Glutamatergic neuron (in vitro differentiated cells): ENCODE measurements at places on chromosomes 4 and X.

GRCh38 chr4:52954560-52955170, 92.5 kb downstream of the RASL11B start:
- DNase-seq = no peak
- peaks cover 5% of the 10 kb centered on the region for H3K36me3 ChIP-seq
- peak overlapping the region; percentile 77 for H3K27ac ChIP-seq
- H3K27me3 ChIP-seq = peaks cover 17% of the 10 kb centered on the region

GRCh38 chr4:8167291-8167690, 8.7 kb upstream of the ABLIM2 start:
- H3K4me3 ChIP-seq = no peak overlapping the region
- H3K4me1 ChIP-seq = peaks cover 18% of the 10 kb centered on the region
- no peak for DNase-seq

- H3K4me1 ChIP-seq = no peaks in the 10 kb centered on the region
- H3K27ac ChIP-seq = no peak overlapping the region
- no peak overlapping the region for H3K4me3 ChIP-seq
- DNase-seq = no peak
- no peaks in the 10 kb centered on the region for H3K27me3 ChIP-seq
Observed at GRCh38 chrX:110531873-110532580, 173.4 kb downstream of the RTL9 start.

DNA sequence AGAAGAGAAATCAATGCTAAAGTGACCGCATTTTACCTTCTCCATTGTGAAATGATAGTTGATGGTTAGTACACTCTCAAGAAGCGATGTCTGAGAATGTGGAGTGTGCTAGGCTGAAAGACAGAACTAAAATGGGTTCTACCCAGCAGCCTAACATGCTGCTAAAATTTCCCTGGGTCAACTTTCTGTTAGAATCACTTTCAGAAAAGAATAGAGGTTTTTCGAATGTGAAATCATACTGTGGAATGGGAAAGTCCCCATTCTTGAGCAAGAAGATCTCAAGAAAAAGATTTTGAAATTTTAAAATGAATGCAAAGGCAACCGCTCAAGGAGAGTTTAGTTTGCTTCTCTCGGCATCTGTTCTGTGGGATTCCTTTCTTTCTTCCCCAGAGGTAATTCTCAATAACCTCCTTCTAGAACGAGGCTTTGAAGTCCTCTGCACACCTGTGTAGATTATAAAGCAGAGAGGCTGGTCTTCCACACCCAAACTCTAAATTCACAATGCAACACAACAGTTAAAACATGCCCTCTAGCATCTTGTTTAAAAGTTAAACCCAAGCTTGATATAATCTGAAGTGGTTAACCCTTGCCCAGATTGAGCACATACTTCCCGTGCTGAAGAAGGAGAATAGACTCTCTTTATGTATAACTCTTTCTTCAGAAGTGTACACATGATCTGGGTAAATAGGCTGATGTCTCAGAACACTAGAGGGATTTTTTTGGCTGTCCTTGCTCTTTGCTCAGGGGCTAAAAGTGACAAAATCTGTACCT, 208.7 kb upstream of the KLF3 start:
- H3K4me3 ChIP-seq = no peak overlapping the region
- DNase-seq = no peak
- H3K27ac ChIP-seq = no peak overlapping the region

DNA sequence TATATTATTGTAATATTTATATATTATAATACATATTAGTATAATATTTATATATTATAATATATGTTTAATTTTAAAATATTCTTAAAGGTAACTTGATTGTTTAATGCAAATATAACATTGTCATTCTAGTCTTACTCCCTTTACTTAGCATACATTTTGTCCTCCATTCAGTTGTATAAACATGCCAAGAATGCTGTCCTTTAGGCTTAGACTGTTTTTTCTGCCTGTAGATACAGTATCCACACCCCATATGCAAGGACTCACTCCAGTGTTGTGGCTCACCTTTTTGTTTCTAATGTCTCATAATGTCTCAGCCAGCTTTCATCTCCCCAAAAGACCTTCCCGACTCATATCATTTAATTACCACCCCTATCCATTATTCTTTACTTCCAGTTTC, 2110.0 kb downstream of the PCDH7 start:
- no peaks in the 10 kb centered on the region for H3K4me1 ChIP-seq
- DNase-seq = no peak
- no peak overlapping the region for H3K27ac ChIP-seq
- H3K27me3 ChIP-seq = peaks cover 2% of the 10 kb centered on the region
- H3K4me3 ChIP-seq = no peak overlapping the region

- H3K4me1 ChIP-seq = no peaks in the 10 kb centered on the region
- no peak overlapping the region for H3K27ac ChIP-seq
- H3K4me3 ChIP-seq = no peak overlapping the region
- no peaks in the 10 kb centered on the region for H3K36me3 ChIP-seq
- no peak for DNase-seq
Observed at GRCh38 chr4:16240300-16240699, 14.0 kb upstream of the TAPT1 start.

DNA sequence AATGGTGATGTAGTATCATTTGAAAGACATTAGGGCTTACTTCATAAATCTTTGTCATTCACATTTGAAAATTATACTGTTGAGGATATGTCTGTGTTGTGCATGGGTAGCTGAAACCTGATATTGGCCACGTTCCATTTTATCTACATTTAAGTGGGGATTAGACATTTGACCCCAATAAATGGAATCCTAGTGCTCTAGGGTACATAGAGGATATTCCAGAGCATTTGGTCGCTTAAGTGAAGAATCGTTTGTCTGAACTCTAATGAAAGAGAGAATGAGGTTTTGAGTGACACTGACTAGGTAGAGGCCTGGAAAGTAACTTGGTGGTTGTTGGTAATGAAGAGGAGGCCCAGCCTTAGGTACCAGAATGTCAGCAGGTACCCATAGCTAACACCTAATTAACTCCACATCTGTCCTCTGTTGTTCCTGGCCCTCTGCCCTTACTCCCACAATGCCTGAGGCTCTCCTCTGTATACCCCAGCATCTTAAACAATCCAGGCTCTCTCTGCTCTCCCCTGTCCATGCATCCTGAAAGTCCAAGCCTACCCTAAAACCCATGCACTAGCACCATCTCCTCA, 299.5 kb upstream of the KLF3 start:
- H3K4me3 ChIP-seq = no peak overlapping the region
- no peaks in the 10 kb centered on the region for H3K27me3 ChIP-seq
- no peaks in the 10 kb centered on the region for H3K4me1 ChIP-seq
- no peak overlapping the region for H3K27ac ChIP-seq
- H3K36me3 ChIP-seq = no peaks in the 10 kb centered on the region

DNA sequence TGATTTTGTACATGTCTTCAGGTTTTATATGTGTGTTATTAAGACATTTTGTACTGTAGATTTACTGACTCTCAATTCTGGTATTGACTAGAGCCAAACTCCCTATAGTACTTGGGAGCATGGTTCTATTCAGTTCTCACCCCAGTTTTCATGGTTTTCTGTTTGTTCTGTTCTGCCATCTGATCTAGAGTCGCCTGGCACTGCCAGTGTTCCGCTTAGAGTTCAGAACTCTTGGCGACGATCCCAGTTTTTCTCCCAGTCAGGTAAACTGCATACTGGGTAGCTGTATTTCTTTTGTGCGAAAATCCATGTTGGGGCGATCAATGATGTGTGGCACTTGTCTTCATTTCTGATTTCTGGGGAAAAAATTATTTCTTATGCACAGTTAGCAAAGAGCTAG, 78.0 kb downstream of the PHOX2B start:
- H3K4me3 ChIP-seq = no peak overlapping the region
- no peak for DNase-seq
- H3K27ac ChIP-seq = no peak overlapping the region
- H3K27me3 ChIP-seq = no peaks in the 10 kb centered on the region
- no peaks in the 10 kb centered on the region for H3K4me1 ChIP-seq

- DNase-seq = peak; percentile 78
- H3K4me1 ChIP-seq = no peaks in the 10 kb centered on the region
- no peak overlapping the region for H3K27ac ChIP-seq
- peaks cover 13% of the 10 kb centered on the region for H3K27me3 ChIP-seq
Observed at GRCh38 chr4:2818351-2818939, 25.2 kb upstream of the ADD1 start.
